ENCODE measurements at places on chromosomes 4 and X.

- peak; percentile 85 for DNase-seq
Measured at GRCh38 chrX:153970357-153971123, 1.1 kb downstream of the HCFC1 start.

- DNase-seq = no peak
Measured at GRCh38 chr4:122623637-122624166, 2.8 kb upstream of the IL21 start.

- no peak for DNase-seq
Measured at GRCh38 chr4:37634180-37634579, 52.0 kb downstream of the RELL1 start.

GRCh38 chrX:118474586-118474985 lies 21.0 kb upstream of the DOCK11 start:
- DNase-seq = peak; percentile 17

DNA sequence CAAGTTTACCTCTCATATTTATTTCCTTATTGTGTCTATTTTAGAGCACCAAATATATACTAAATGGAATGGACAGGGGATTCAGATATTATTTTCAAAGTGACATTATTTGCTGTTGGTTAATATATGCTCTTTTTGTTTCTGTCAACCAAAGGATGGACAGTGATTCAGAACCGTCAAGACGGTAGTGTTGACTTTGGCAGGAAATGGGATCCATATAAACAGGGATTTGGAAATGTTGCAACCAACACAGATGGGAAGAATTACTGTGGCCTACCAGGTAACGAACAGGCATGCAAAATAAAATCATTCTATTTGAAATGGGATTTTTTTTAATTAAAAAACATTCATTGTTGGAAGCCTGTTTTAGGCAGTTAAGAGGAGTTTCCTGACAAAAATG lies 6.2 kb downstream of the FGB start:
- DNase-seq = no peak

DNA sequence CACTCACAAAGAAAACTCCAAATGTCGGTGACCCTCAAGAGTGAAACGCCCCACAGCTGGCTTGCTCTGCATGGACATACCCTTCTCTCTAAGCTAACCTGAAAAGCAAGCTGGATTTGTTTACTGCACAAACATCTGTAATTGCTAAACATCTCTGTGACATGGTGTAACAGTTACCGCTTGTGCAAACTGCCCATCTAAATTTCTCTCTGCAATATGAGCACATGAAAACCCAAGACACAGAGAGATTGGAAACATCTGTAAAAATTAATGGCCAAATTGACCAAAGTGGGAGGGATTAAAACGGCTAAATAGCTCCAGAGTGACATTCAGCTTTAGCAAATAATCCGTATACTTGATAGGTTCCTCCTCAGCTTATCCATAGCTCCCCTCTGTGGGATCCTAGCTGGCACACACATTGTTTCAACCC lies 155.0 kb upstream of the MAP3K15 start:
- peak; percentile 70 for DNase-seq

DNA sequence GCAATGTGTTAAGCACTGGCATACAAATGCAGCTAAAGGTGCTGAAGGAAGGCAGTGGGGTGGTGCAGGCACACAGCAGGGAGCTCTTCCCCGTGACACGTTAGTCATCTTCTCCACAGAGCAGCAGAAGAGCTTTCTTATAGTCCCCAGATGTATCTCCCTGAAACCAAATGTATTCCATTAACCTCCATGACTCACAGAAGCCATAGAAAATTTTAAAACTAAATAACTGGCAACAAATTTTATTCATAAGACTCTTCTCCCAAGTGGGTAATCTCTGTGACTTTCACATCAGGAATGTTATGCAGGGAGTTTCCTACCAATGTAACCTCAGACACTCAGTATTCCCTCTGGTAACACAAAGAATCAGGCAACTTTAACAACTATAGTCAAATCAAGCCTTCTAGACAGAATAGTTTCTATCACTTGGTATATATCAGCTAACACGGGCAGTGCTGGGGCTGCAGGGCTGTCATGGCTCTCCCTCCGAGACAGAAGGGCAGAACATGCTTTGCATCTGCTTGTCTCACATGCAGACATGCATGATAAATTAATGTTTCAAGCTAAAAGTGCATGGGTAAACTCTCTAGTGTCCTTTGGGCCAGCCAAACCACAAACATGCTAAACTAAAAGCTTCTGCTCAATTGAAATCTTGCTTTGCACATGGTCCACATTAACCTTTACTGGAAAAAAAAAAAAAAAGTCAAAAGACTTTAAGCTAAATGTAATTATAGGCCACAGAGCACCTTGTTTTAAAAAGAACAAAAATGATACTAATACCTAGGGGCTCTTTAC lies 28.2 kb downstream of the ANXA5 start:
- peak; percentile 98 for DNase-seq

DNA sequence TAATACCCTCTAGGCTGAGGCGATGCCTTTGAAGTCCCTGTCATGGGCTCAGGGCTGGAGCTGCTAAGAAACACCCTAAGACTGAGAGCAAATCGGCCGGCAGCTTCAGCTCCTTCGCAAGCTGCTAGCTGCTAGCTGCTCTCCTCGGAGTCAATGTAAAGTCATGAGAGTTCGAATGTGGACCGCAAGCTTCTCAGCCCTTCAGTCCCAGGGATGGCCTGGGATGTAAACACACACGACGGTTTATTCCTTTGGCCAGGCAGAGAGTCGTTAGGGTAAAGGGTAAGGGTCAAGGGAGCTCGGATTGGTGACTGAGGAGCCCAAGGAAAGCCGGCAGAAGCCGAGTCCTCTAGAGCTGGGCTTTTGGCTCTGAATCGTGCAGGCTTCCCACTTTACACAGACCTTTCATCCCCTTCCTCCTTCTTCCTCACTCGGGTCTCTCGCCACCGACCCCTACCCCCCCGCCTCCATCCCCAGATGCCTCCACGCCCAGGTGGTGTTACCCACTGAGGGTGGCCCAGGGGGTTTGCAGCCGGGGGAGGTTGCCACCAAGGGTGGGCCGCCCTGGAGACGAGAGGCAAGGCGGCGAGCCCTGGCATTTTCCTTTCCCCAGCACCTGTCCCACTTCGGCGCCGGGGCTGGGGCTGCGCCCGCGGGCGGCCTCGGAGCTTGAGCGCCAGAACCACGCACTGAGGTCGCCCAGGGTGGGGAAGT lies 3.1 kb upstream of the BCORL1 start:
- peak; percentile 20 for DNase-seq

- no peak for DNase-seq
Measured at GRCh38 chrX:118751950-118752783, 24.8 kb downstream of the IL13RA1 start.

DNA sequence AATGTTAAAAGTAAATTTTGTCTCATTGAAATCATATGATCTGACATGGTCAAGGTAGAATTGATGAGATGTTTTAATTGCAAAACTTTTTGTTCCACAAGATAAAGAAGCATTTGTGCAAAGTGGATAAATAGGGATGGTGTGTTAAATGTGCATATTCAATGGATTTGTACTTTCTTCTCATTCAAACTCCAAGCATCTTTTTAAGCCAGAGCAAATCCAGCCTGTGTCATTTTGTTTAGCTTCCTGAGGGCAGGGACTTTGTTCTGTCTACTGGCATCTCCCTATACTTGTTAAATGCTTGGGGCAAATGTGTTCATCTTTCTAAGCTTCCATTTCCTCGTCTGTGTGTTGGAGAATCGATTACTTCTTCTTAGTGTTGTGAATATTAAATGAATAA lies 200.3 kb downstream of the SLIT2 start:
- DNase-seq = no peak
